Fibroblast of skin of left biceps (primary cell): ENCODE measurements at places on chromosomes 6 and 20.

DNA sequence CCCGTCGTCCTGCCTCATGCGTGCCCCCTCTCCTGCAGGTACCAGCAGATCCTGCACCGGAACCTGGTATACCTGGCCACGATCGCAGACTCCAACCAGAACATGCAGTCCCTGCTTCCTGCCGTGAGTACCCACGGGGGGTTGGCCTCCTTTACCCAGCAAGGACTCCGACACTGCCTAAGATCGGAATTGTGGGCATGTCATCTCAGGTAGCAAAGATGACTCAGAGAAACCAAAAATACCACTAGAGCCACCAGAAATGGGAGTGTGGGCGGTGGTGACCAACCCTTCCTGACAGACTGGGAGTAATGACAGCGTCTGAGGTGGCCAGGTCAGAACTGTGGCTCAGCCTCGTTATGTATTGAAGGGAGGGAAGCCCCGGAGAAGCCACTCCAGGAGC, 16.3 kb downstream of the SS18L1 start:
- no peak for DNase-seq

GRCh38 chr20:57877131-57877824, 167.5 kb upstream of the PMEPA1 start:
- DNase-seq: no peak

DNA sequence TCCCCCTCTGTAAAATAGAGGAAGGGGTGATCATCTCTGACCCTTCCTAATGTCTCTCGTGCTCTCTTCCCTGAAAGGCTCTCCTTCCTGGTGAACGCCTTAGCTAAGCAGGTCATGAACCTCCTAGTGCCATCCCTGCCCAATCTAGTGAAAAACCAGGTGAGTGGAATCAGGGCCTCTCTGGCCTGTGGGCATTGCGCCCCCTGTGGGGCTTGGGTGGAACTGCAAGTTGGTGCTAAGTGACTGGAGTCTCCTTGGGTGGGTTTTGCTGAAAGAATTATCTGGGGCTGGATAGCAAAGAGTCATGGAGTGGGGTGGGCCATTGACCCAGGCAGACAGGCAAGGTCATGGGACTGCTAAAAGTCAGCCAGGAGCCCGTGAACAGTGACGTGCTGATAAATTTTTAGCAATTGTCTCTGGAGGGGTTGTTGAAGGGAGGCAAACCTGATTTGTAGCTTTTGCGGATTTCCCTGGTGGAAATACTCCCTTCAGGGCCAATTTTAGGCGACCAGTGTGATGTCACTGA, 8.9 kb downstream of the BPIFB1 start:
- DNase-seq: no peak

DNA sequence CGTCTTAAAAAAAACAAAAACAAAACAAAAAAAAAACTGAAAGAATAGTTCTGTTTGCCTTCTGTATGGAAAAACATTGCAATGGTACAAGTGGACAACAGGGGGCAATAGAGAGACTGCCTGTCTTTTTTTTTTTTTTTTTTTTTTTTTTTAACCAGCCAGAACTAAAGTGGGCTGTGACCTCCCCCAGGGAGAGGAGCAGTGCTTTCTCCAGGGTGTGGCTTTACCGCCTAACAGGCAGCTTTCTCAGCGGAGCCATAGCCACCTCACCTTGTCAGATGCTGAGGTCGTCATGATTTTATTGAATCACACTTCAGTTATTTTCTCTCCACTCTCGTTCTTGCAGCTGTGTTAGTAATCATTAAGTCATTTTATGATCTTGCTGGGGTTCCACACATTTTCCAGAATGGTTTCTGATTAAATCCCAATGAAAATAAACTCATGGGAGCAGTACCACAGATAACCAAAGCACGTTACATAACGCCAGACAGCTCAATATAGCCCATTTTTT, 78.4 kb downstream of the GMPR start:
- no peak for DNase-seq

DNA sequence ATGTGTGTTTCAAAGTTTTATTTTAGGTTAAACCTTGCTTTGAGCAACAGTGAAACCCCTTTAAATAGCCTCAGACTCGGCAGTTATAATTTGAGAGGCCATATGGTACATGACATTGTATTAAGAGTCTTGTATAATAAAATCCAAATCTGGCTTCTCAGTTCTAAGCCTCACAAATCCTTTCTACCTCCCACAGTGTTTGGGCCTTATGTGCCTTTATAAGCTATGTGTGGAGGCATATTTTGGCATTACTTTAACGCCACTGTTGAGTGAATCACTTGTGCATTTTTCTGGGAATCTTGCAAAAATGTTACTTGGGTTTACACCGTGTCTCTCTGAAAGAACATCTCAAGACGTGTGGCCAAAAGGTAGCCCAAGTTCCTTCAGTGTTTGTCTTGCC, 152.4 kb downstream of the COL9A1 start:
- DNase-seq: no peak
